Activated T-helper 1 cell treated with anti-CD3 and anti-CD28 coated beads, Interleukin-12 subunit alpha, Interleukin-12 subunit beta, Interleukin-2, Interleukin-4 antibody, amounts not matched to agents 30 ng/mL and 10 ng/mL and 1 ng/mL, durations not matched to agents 14 hours and 24 hours and 36 hours (primary cell): ENCODE measurements at places on chromosomes 12 and 14. TPM values are rescaled to one million over a fixed set of nuclear protein-coding genes. Genes with fewer than 3 reads are reported as not detected.

- no peaks in the 10 kb centered on the region for H3K4me1 ChIP-seq
- no peak for DNase-seq
- H3K27me3 ChIP-seq = peaks cover 1% of the 10 kb centered on the region
- H3K36me3 ChIP-seq = no peaks in the 10 kb centered on the region
- no peak overlapping the region for H3K4me3 ChIP-seq
- no peak overlapping the region for H3K27ac ChIP-seq
Observed at GRCh38 chr12:95646781-95647190, 95.5 kb upstream of the USP44 start.

DNA sequence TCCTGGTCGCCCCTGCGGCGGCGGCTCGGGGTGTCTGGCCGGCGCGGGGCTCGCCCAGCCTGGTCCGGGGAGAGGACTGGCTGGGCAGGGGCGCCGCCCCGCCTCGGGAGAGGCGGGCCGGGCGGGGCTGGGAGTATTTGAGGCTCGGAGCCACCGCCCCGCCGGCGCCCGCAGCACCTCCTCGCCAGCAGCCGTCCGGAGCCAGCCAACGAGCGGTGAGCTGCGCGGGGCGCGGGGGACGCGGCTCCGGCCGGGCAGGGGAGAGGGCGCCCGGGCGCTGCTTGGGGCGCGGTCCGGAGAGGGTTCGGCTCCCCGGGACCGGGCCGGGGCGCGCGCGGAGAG, at the start of gene LGALS3:
LGALS3 (plus strand) TSS at position 167 of the 342 bp plus-strand sequence. CDS start 8,122 bp downstream, outside the sequence.
- H3K27me3 ChIP-seq = peaks cover 32% of the 10 kb centered on the region
- peak within 1 kb of the TSS; percentile 84 for H3K4me3 ChIP-seq
- peaks cover 5% of the 10 kb centered on the region for H3K36me3 ChIP-seq

GRCh38 chr14:78524196-78524595, 354.0 kb downstream of the NRXN3 start:
- no peaks in the 10 kb centered on the region for H3K36me3 ChIP-seq
- H3K27ac ChIP-seq = no peak overlapping the region
- no peaks in the 10 kb centered on the region for H3K4me1 ChIP-seq
- no peak overlapping the region for H3K4me3 ChIP-seq

GRCh38 chr14:50855558-50855957, 16.3 kb upstream of the ABHD12B start:
- peaks cover 21% of the 10 kb centered on the region for H3K4me1 ChIP-seq
- H3K36me3 ChIP-seq = no peaks in the 10 kb centered on the region
- no peak overlapping the region for H3K4me3 ChIP-seq
- peaks cover 11% of the 10 kb centered on the region for H3K27me3 ChIP-seq

DNA sequence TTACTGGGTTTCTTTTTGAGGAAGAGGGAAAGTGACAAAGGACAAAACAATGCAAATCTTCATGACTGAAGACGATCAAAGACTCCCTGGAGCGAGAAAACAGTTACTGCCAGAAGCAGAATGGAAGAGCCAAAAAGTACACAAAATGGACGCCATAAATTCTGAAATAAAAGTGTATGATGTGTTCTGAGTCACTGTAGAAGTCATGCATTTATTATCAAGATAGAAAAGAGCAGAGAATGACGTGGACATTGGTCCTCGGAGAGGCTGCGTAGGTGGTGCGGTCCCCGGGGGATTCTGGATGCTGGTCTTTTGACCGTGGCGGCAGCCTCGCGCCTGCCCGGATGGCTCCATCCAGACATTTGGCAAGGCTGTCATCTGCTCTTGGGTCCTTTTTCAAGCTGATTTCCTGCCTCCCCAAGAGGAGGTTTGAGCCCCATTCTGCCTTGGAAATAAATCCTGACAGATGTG, 52.8 kb downstream of the C14orf132 start:
- H3K27me3 ChIP-seq = no peaks in the 10 kb centered on the region
- no peak overlapping the region for H3K27ac ChIP-seq
- no peaks in the 10 kb centered on the region for H3K4me1 ChIP-seq
- no peak overlapping the region for H3K4me3 ChIP-seq
- DNase-seq = no peak

DNA sequence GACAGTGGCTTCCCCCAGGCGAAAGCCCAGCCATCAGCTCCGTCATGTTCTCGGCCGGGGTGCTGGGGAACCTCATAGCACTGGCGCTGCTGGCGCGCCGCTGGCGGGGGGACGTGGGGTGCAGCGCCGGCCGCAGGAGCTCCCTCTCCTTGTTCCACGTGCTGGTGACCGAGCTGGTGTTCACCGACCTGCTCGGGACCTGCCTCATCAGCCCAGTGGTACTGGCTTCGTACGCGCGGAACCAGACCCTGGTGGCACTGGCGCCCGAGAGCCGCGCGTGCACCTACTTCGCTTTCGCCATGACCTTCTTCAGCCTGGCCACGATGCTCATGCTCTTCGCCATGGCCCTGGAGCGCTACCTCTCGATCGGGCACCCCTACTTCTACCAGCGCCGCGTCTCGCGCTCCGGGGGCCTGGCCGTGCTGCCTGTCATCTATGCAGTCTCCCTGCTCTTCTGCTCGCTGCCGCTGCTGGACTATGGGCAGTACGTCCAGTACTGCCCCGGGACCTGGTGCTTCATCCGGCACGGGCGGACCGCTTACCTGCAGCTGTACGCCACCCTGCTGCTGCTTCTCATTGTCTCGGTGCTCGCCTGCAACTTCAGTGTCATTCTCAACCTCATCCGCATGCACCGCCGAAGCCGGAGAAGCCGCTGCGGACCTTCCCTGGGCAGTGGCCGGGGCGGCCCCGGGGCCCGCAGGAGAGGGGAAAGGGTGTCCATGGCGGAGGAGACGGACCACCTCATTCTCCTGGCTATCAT, 663 bp downstream of the PTGER2 start:
- peak overlapping the region; percentile 98 for H3K4me3 ChIP-seq
- peak overlapping the region; percentile 99 for H3K27ac ChIP-seq
- H3K27me3 ChIP-seq = peaks cover 1% of the 10 kb centered on the region
- H3K36me3 ChIP-seq = peaks cover 61% of the 10 kb centered on the region

DNA sequence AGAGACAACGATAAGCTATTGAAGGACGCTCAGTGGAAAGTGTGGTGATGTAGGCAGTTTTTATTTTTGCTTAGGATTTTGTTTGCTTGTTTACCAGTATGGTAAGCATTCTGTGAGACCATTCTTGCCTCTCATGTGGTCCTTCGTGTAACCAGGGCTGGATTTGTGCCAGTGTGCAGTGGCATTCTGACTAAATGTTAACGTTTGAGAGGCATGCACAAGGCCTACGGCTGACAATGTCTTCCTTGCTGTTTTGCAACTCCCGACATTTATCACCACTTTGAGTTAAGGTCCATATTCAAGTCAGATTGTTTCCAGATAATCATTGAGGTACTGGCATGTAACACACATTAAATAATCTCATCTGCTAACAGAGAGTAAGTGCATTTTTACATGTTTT, 102.3 kb upstream of the BCAT1 start:
- peaks cover 3% of the 10 kb centered on the region for H3K36me3 ChIP-seq
- peak overlapping the region; percentile 99 for H3K27ac ChIP-seq
- DNase-seq = no peak
- H3K4me3 ChIP-seq = peak overlapping the region; percentile 92
- H3K27me3 ChIP-seq = peaks cover 9% of the 10 kb centered on the region

DNA sequence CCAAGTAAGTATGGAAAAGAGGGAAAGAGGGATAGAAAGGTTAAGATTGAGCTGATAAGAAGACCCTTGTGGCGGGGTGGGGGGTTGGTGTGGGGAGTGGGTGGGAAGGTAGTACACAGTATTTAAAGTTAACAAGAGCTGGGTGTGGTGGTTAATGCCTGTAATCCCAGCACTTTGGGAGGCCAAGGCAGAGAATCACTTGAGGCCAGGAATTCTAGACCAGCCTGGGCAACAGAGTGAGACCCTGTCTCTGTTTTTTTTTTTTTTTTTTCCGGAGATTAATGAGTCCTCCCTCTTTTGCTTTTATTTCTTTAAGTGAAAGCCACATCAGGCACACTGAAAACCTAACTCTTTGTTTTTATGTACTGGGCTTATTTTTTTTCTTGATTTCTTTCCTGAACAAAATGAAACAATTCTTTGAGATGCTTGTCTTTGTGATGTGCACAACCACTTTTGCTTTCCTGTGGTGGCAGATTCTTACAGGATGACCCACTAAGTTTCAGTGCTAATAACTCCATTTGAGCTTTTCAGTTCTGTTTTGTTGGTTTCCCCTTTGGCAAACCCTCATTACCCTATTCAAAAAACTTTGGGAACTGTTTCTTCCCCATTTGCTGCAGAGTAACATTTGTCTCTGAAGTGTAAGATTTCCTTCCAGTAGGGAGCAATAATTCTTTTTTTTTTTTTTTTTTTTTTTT, 54.8 kb downstream of the WNK1 start:
- H3K4me1 ChIP-seq = peaks cover 66% of the 10 kb centered on the region
- H3K27me3 ChIP-seq = no peaks in the 10 kb centered on the region
- H3K27ac ChIP-seq = peak overlapping the region; percentile 31
- H3K36me3 ChIP-seq = peaks cover 2% of the 10 kb centered on the region
- no peak for DNase-seq
- peak overlapping the region; percentile 31 for H3K4me3 ChIP-seq

DNA sequence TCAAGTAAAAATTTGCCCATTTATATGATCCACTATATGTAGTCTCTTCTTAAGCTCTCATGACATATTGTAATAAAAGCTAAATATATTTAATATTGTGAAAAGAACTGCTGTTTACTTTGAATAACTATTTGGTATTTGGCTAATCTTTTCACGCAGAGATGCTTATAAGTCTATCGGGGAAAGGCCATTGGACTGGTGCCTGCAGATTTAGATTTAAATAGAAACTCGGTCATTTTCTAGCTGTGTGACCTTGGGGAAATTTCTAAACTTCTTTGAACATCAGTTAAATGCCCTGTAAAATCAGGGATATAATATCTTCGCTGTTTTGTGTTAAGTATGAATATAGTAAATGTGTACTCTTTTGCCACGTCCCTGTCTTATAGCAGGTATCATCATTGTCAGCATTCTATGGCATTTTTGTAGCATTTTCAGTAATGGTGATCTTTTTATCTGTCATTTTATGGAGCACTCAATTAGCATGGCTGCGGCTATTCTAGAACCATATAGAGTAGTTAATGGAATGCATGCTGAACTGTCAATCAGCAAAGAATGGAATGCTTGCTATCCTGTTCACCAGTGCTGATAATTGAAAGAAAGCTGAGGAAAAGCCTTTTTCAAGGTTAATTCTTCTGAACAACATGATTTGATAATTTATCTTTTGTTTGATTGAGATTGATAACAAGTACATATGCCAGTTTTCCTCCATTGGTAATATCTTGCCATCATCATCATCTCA, 181.2 kb downstream of the TMTC2 start:
- no peak overlapping the region for H3K4me3 ChIP-seq
- H3K4me1 ChIP-seq = no peaks in the 10 kb centered on the region
- H3K36me3 ChIP-seq = no peaks in the 10 kb centered on the region
- DNase-seq = no peak
- H3K27me3 ChIP-seq = no peaks in the 10 kb centered on the region
- H3K27ac ChIP-seq = no peak overlapping the region

DNA sequence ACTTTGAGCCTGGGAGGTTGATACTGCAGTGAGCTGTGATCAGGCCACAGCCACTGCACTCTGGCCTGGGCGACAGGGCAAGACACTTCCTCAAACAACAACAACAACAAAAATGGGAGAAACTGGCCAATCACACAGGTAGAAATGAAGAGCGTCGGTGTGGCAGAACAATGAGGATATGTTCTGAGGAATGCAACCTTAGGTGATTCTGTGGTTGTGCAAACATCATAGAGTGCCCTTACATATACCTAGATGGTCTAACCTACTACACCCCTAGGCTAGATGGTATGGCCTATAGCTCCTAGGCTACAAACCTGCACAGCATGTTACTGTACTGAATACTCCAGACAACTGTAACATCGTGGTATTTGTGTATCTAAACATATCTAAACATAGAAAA, 3.7 kb upstream of the PRDM4 start:
- peaks cover 12% of the 10 kb centered on the region for H3K27me3 ChIP-seq
- H3K4me3 ChIP-seq = no peak overlapping the region
- DNase-seq = no peak
- H3K27ac ChIP-seq = no peak overlapping the region
- peaks cover 14% of the 10 kb centered on the region for H3K4me1 ChIP-seq

GRCh38 chr14:73760598-73761586, 46.7 kb upstream of the PNMA1 start:
- no peaks in the 10 kb centered on the region for H3K27me3 ChIP-seq
- peak overlapping the region; percentile 85 for H3K4me3 ChIP-seq
- peaks cover 9% of the 10 kb centered on the region for H3K36me3 ChIP-seq
- DNase-seq = no peak
- peak overlapping the region; percentile 97 for H3K27ac ChIP-seq

DNA sequence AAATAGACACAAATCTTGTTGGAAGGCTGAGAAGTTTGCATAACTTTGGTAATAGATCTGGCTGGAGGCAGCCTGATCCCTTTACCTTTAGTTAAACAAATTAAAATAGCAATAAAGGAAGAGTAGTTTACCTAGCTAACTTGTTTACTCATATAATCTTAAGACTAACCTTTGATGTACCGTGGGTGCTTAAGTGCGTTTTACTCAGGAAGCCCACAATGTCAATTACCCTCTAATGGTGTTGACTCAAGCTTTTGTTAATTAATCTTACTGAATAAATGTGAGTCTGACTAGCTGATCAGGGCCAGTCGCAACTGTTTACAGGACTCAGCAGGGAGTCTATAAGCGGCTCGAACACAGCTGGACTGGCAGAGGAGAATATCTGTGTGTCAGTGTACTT, 51.5 kb downstream of the FAR2 start:
- no peak for DNase-seq
- H3K4me1 ChIP-seq = no peaks in the 10 kb centered on the region
- H3K36me3 ChIP-seq = peaks cover 1% of the 10 kb centered on the region
- no peaks in the 10 kb centered on the region for H3K27me3 ChIP-seq
- H3K4me3 ChIP-seq = no peak overlapping the region

GRCh38 chr12:50598321-50598862, 93.6 kb downstream of the DIP2B start:
- peak overlapping the region; percentile 84 for H3K27ac ChIP-seq
- H3K36me3 ChIP-seq = peaks cover 10% of the 10 kb centered on the region

DNA sequence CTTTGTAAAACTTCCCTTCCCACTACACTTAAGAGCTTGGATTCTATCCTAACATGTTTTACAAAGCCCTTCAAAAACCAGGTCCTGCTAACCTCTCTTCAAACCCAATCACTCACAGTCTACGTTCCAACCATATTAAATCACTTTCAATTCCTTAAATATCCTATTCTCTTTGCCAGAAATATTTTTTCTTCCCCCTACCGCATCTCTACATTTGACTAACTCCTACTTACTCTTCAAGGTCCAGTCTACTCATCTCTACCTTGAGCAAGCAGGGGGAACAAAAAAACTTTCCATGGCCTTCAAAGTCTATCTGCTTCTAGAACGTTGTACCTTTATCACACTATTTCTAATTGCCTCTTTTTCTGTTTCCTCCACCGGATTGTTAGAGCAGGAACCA, 6.1 kb downstream of the ERGIC2 start:
- H3K36me3 ChIP-seq = peaks cover 14% of the 10 kb centered on the region
- no peak for DNase-seq
- no peak overlapping the region for H3K4me3 ChIP-seq
- peaks cover 15% of the 10 kb centered on the region for H3K4me1 ChIP-seq

GRCh38 chr12:59383079-59383822, 212.6 kb upstream of the SLC16A7 start:
- no peak overlapping the region for H3K27ac ChIP-seq
- H3K27me3 ChIP-seq = peaks cover 2% of the 10 kb centered on the region
- no peak for DNase-seq
- H3K4me1 ChIP-seq = no peaks in the 10 kb centered on the region
- no peak overlapping the region for H3K4me3 ChIP-seq

The OR4L1 gene
- not detected in 2 replicates for total RNA-seq

The CLEC1B gene
- total RNA-seq = not detected in 2 replicates

The B4GALNT3 gene
- total RNA-seq = 7.6 and 8.6 TPM in 2 replicates

The TESPA1 gene
- 179 and 181 TPM in 2 replicates for total RNA-seq

The GPR65 gene
- total RNA-seq = 8.0 and 8.2 TPM in 2 replicates

The CSAD gene
- 21.7 and 22.6 TPM in 2 replicates for total RNA-seq

The GUCY2C gene
- not detected in 2 replicates for total RNA-seq
